Lung (tissue), 17 donors: ENCODE measurements at places on chromosomes 6 and 20. TPM values are rescaled to one million over a fixed set of nuclear protein-coding genes. Genes with fewer than 3 reads are reported as not detected.

DNA sequence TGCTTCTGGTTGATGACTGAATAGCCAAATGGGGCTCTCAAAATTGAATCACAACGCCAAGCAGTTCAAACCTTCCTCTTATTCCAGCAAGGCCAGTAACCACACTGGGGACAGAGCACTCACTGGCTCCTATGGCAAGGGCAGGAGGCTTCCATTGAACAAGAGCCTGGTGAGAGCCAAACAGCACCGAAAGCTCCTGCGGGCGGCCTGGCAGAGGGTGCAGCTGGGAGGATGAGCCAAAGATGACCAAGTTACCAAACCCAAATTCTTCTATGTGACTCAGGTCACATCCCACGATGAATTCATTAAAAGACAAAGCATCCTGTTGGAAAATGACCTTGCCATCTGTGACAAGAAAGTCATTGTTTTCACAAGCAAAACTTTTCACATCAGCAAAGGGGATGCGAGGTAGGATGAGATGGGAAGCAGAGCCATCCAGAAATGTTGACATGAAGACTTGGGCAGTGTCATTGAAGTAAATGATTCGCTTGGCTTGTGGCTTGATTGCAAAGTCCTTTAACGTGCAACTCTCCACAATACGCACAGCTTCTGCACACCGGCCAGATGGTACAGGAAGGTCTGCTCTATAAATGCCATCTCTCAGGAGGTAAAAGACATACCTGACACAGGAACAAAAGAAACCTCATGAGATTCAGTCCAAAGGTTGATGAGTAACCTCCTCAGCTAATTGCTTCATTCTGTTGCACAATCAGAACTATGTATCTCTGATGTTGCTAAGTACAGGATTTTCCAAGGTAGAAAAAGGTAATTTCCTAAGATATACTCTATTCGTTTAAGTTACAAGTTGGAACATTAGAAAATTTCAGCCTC, 36.3 kb downstream of the ROS1 start:
- DNase-seq = no peak

GRCh38 chr6:38566295-38567030, 73.3 kb downstream of the BTBD9 start:
- DNase-seq = no peak

GRCh38 chr6:13277231-13277630, 51.1 kb downstream of the TBC1D7 start:
- DNase-seq = no peak

GRCh38 chr6:16998461-16998860, 103.4 kb upstream of the STMND1 start:
- DNase-seq = peak; percentile 76

DNA sequence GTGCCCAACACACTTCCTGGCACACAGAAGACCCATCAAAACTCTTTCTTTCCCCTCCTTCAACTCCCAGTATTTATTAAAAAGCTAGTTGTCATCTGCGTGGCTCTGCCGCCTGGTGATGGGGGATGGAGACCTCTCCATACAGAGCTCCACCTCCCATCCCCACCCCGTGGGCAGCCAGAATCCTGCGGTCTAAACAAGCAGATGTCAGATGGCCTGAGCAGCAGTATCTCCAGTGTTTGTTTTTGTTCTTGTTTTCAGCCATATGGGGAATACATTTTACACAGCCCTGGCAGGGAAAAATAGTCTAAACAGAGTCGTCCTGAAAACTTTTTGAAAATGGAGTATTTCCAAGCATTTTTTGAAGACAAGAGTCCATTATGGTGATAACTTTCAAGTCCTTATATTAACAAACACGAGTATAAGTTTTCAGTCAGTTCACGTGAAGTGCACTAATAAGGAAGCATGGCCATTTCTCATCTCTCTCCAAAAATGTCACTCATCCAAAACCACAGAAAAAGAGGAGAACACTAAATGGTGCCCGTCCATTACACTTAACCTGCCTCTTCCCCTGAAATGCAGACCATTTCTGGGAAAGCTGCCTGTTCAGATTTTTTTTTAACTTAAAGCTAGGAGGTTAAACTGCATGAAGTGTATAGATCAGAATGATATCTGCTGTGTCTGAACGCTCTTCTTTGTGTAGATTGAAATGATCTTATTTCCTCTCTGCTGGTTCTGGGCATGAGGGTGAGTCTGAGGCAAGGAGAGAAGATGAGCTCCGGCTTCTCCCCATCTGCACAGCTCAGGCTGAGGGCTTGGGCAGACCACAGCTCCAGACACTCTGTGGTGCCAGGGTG, 91.0 kb downstream of the TCP11 start:
- peak; percentile 94 for DNase-seq

DNA sequence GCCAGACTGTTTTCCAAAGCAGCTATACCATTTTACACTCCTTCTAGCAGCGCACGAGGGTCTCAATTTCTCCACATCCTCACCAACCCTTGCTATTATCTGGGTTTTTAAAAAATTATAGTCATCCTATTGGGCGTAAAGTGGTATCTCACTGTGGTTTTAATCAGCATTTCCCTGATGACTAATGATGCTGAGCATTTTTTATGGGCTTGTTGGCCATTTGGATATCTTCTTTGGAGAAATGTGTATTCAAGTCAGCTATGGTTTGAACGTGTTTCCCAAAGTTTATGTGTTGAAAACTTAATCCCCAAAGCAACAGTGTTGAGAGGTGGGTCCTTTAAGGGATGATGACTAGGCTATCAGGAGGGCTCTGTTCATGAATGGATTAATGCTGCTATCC, 6.7 kb downstream of the MCUR1 start:
- DNase-seq = no peak

DNA sequence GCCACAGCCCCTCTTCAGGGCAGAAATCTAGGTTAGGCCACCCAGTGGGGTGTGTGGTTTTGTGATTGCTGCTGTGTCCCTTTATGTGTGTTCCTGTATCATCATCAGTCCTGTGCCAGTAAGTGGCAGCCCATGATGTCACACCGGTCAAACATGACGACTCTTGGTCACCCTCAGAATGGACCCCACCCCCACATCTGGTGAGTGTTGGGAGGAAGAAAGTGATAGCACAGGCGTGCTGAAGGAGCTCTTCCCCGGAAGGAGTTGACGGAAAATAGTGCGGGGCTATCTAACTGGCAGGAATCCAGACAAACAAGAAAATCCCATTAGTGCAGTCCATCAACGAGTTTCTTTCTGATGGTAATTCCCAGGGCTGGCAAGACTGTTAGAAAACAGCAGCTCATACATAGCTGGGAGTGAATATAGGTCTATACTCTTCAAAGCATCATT, 33.4 kb upstream of the IL17A start:
- DNase-seq = peak; percentile 19

DNA sequence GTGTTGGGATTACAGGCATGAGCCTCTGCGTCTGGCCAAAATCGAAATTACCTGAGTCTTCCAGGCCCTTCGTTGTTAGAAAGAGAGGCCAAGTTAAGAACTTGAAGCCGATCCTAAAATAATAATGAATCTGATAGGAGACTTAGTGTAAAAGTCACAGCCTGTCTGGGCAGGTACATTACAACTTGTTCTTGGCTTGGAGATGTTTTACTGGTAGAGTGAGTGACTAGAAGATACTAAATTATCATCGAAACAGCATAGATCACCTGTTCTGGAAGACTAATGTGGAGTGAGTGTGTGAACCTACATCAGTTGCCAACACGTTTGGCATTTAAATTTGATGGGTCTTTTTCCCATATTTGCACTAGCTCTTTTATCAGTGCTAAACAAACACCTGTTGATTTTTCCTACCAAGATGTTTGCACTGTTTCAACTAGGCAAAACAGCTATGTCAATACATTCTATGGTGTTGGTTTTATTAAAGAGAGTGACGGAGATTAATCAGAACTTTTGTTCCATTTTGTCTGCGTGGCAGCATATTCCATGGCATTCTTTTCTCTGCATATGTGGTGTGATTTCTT, 4.6 kb upstream of the TMEM217 start:
- no peak for DNase-seq

TP53TG5 gene
- total RNA-seq = not detected

IRF4 gene
- total RNA-seq = 4.6 TPM
